ENCODE measurements at places on chromosomes 3 and 15.
A peak's percentile ranks its signal among the peaks of the same experiment; 100 is the strongest.

DNA sequence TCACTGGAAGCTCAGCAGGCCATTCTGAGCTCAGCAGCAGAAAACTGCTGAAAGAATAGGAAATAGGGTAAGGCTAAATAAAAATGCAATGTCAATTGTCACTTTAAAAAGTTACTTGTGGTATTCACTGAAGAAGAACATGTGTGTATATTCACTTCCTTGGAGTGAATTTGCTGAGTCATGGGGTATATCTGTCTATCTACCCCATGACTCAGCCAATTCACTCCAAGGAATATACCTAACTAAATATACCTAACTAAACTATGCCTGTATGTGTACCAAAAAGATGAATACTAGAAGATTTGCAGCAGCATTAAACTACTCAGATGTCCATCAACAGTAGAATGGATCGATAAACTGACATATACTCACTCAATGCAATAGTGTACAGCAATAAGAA lies 69.5 kb upstream of the KCNAB1 start:
- no peak for DNase-seq

GRCh38 chr3:98892263-98892662 lies 9.2 kb downstream of the DCBLD2 start:
- no peak for DNase-seq

DNA sequence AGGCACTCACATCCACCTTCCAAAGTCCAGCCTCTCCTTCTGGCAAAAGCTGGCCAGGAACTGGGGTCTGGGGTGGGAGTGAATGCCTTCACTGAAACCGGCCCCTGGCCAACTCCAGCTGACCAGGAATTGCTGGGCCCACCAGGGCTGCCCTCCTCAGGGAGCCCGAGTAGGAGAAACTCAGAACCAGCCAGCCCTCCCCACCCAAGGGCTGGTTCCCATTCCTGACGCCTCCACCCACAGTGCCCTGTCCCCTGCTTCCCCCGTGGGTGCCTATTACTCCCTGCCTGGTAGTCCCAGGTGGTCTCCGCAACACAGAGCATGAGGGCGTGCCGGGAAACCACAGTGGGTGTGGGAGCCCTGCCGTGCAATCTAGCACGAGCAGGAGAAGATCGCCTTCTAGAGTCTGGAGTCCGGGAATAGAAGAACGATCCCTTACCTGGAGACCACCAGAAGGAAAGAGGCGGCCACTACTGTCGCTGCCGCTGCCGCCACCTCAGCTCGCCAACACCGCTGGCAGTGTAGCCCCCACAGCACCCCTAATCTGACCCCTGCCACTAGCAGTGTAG lies 178.8 kb downstream of the POTEB3 start:
- DNase-seq: no peak

- no peak for DNase-seq
Observed at GRCh38 chr3:126515066-126515706, 2.4 kb downstream of the UROC1 start.

- DNase-seq: peak; percentile 25
Observed at GRCh38 chr3:67389176-67389575, 265.2 kb downstream of the SUCLG2 start.

- DNase-seq: no peak
Observed at GRCh38 chr3:88291486-88291885, 141.7 kb downstream of the C3orf38 start.

- no peak for DNase-seq
Observed at GRCh38 chr3:143010024-143010423, 8.7 kb downstream of the U2SURP start.

GRCh38 chr3:8506571-8507061 lies 5.0 kb downstream of the LMCD1 start:
- no peak for DNase-seq

GRCh38 chr3:143998266-143998665 lies 26.6 kb downstream of the DIPK2A start:
- DNase-seq: no peak

GRCh38 chr3:99954914-99955644 lies 137.4 kb downstream of the CMSS1 start:
- no peak for DNase-seq

DNA sequence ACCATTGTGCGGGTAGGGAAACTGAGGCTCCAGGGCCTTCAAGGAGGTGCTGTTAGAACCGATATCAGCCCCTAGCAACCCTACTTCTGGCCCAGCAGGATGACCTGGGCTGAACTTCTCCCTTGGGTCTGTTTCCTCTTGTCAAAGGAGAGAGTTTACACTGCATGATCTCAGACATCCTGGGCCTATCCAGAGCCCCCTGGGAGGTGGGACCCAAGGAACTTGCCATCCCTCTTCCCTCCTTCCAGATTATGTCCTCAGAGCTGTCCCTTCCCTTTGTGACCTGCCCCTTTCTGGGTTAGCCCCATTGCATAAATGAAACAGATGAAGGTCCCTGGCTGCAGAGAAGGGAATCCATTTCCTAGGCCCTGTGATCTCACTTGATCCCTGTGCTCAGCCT lies 12.3 kb upstream of the DNAH1 start:
- no peak for DNase-seq

DNA sequence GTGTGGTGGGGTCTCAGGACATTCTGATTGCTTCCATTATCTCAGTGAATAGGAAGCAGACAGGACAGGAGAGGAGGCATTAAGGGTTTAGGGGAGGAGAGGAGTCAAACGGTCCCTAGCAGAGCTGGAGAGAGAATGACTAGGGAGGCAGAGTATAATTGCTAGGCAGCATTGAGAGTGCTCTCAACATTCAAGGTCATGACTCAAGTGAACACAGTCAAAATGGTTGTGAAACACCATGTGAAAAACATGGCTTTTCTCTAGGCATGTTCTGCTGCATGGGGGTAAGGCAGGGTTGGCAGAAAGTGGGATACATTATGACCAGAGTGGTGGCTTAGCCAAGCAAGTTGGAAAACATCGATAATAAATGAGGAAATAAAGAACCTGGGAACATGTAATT lies 19.5 kb upstream of the HRH1 start:
- DNase-seq: no peak

DNA sequence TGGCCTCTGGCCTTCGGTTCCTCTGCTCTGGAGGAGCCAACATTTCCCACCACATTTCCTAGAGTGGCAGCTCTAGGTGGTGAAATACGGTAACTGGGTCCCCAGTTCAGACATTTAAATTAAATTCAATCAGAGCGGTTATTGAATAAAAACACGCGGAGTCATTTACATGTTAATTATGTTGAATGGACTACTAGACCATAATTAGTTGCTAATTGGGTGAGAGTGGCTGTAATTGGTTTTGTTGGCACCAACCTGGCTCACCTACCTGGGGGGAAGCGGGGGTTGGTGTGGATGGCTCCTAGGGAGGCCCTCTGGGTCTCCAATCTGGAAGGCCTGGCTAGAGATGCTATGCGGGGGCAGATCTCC lies 12.7 kb downstream of the SEMA3F start:
- DNase-seq: no peak

DNA sequence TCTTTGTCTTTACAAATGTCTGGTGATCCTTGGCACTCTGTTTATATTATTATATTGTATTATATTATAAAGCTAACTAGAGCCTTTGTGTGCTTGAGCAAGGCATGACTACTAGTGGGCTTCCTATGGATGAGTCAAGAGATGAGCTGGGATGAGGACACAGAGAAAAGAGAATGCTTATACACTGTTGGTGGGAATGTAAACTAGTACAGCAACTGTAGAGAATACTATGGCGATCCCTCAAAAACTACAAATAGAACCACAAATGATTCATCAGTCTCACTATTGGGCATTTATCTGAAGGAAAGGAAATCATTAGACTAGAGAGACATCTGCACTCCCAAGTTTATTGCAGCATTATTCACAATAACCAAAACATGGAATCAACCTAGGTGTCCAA lies 40.8 kb upstream of the MED12L start:
- no peak for DNase-seq

GRCh38 chr3:188358787-188359493 lies 205.0 kb downstream of the LPP start:
- no peak for DNase-seq

DNA sequence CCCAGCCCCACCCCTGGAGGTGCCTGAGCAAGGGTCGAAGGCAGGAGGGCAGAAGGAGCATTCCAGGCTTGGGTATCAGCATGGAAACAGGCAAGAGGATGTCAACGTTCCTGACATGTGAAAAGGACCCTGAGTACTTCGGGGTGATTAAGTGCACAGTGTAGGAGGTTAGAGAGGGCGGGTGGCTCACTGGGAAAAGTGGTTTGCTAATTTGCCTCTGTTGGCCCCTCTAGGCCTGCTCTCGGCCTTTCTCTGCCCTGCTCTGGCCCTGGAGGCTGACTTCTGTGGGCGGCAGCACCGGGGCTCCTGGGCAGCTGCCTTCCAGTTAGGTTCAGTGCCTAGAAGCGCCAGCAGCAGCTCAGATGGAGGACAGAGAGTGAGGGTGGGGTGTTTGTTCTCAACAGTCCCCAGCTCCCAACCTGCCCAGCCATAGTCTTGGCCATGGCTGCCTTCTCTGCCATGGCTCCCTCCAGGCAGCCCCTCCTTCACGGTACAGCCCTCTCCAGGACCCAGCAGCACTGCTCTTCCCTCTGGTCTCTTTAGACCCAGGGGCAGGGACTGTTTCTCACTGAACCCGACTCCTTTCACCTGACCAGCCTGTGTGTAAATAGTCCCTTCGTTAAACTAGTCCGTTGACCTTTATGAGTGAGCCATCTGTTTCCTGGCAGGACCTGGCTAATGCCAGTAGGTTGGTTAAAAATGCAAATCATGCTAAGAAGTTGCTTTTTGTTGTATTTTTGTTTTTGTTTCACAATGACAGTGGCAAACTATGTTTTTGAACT lies 107.1 kb upstream of the TPM1 start:
- no peak for DNase-seq

GRCh38 chr15:79635149-79635771 lies 203.1 kb downstream of the MINAR1 start:
- DNase-seq: no peak

GRCh38 chr15:38874464-38874863 lies 309.9 kb upstream of the RASGRP1 start:
- DNase-seq: no peak

GRCh38 chr3:111012388-111013248 lies 59.0 kb upstream of the NECTIN3 start:
- DNase-seq: no peak

DNA sequence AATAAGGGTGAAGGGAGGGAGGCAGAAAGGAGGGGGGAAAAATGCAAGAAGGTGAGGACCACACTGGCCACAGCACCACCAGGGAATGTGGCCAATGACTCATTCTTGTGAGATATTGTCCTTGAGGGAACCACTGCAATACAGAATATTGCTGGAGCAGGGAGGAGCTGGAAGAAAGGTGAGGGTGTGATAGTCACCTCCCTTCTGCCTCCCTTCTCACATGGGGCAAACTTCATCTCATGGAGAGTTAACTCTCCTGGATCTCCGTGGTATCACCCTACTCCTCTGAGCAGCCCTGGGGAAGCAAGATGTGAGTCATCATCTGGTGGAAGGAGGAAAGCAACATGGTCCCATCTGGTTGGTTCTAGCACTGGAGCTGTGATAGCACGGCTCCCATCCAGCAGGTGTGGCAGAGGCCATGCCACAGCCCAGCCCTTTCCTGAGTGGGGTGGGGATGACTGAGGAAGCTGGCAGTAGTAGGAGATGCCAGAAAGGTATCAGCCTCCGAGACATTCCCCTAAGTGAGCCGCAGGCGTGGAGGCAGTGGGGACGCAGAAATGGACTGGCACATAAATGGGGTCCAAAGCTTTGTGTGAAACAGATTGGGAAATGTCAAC lies 115.9 kb upstream of the LPP start:
- DNase-seq: no peak

- no peak for DNase-seq
Observed at GRCh38 chr15:43214592-43215295, 6.1 kb downstream of the EPB42 start.

DNA sequence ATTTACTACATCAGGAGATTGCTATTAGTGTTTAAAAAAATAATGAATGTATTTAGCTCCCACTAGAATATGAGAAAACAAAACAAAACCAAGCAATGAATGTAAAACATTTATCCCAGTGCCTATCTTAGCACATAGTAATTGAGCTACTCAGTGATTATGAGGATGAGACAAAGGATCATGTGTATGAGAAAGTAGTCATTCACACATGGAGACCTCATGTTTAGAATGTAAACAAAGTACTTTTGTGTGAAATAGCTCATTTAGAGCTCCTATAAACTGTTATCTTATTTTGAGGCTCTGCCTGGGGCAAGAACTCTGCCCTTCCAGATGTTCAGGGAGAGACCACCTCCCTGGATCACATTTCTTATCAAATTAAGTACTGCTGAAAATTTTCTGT lies 236.8 kb downstream of the LRRN1 start:
- DNase-seq: no peak

DNA sequence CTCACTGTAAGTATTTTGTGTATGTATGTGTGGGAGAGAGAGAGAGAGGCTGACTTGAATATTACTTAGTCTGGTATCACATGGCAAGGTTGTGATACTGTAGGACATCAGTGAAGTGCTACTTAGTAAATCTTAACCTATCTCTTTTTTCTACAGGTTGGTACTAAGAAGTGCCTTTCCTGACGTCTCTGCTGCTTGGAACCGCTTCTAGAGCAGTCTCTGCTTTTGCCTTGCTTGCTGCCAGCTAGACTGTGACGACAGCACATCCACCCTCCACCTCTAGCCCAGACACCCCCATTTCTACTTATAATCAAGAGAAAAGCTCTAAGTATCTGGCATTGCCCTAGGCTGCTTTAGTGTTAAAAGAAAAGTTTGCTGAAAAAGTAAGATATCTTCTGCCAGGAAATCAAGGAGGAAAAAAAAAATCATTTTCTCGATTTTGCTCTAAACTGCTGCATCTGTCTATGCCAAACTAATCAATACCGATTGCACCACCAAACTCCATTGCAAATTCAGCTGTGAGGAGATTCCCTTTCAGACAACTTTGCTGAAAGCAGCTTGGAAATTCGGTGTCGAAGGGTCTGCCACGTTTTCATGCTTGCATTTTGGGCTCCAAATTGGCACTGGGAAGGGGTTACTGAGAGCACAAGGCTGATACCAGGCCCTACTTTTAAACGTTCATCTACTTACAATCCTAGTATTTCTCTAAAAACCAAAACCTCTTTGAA lies 30.7 kb downstream of the MBNL1 start:
- DNase-seq: no peak

DNA sequence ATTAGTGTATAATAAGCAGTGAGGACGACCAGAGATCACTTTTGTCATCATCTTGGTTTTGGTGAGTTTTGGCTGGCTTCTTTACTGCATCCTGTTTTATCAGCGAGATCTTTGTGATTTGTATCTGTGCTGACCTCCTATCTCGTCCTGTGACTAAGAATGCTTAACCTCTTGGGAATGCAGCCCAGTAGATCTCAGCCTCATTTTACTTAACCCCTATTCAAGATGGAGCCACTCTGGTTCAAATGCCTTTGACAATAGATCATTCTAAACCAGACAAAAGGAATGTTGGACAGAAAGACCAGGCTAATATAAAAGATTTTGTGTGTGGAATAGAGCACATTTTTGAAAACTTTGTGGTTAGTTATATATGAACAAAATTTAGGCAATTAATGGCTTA lies 618.5 kb upstream of the BCHE start:
- no peak for DNase-seq

DNA sequence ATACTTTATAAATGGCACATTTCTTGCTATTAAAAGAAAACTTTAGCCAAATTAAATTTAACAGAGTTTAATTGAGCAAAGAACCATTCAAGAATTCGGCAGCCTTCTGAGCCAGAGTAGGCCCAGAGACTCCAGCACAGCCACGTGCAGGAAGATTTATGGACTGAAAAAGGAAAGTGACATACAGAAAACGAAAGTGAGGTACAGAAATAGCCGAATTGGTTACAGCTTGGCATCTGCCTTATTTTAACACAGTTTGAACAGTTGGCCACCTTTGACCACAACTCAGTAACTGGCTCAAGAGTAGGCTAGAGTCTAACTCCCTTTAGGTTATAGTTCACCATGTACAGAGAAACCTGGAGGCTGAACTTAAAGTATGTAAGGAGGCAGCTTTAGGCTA lies 17.6 kb downstream of the CFAP44 start:
- DNase-seq: no peak

Measured in GM12891 (cell line).